ENCODE measurements at places on chromosomes 7 and 10. TPM values are rescaled to one million over a fixed set of nuclear protein-coding genes. Genes with fewer than 3 reads are reported as not detected.

SYPL1 gene
- total RNA-seq = 179 TPM

GSTO2 gene
- total RNA-seq = 6.5 TPM

SEC31B gene
- total RNA-seq = 2.2 TPM

CPVL gene
- under 0.01 TPM for total RNA-seq

ABCC2 gene
- total RNA-seq = 0.71 TPM

VAX1 gene
- total RNA-seq = not detected

NEUROD6 gene
- not detected for total RNA-seq

PTPRZ1 gene
- total RNA-seq = 17.7 TPM
